ENCODE measurements at places on chromosomes 16 and 17.

GRCh38 chr17:78934681-78935418, 9.7 kb upstream of the TIMP2 start:
- DNase-seq: no peak

DNA sequence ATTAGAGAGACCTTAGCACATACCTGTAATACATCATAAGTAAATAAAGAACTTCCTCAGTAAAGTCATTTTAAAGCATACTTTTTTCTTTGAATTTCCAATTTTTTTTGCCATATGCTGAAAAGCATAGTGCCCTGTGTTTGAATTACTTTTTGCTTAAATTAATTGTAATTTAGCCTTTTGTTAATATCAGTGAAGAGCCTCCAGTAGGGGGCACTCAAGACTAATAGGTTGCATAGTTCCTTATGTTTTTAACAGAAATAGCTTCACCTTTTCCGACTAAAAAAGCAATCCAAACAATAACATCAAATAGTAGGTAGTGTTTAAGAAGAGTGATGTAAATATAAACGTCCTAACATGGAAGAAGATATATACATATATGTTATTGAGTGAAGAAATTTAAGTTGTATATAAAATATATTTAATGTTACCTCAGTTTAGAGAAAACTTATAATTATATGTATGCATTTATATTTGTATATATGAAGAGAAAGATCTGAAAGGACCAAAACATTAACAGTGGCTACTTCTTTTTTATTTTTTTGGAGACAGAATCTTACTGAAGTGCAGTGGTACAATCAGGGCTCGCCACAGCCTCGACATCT, 18.6 kb downstream of the RAD51C start:
- DNase-seq: peak; percentile 1

DNA sequence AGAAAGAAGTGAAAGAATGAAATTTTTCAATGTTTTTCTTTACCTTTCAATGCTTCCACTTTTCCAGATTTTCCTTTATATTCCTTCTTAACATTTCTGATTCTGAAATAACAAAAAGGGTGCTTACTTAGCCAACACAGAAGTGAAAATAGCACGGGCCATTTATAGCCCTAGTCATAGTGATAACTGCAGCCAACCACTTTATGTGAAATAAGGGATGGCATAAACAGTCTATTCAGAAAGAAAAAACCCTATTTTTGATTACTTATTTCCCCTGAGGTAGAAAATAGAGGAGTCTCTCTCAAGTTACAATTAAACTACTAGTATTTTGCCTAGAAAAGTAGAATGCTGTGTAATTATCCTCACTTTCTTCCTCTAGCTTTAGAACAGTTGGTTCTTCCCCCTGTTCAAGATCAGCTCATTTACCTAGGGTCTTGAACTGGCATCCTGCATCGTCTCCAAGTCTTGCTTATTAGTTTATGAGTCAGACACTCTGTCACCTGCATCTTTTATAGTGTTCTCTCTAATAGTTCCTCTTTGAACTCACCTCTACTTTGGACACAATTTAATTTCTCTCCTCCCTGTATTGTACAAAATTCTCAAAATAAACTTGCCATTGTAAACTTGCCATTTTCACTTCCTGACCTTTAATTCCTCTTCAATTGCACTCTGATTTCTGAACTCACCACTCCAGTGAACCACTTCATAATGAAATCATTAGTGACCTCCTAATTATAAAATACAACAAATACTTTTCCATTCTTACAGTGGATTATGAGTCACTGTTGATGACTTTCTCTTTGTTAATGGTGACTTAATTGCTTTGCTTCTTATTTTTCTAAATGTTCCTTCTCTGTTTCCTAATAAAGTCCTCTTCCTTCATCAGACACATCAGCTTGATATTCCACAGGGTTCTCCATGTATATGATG, 23.6 kb downstream of the ABCA6 start:
- no peak for DNase-seq

DNA sequence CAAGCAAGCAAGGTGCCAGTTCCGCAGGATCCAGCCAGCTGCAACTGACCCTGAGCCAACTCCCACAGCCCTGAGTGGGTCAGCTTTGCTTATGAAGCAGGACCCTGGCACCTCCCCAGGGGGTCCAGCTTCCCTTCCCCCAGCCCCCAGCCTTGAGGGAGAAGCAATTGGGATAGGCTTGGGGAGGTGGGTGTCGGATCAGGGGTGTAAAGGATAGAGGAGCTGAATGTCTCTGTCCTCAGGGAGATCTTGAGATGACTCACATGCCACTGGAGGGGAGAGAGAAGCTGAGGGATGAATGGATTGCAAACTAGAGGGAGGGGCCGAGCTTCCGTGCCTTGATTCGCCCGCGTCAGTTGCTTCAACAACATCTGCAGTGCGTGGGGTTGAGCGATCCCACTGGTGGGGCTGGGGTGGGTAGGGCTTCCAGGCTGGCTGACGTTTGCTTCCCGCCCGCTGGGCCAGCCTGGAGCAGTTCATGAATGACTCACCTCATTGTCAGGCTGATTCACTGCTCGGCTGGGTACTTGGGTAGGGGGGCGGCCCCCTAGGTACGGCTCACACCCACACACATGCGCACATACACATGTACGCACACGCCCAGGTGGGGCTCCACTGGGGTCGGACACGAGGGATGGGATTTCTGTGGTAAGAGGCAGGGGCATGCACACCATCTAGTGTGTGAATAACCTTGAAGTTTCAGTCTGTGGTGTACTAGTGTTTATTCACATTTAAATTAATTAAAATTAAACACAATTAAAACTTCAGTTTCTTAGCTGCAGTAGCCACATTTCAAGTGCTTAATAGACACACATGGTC, 3.6 kb upstream of the HROB start:
- DNase-seq: peak; percentile 80

GRCh38 chr17:82294064-82294773, 20.7 kb upstream of the CSNK1D start:
- DNase-seq: no peak

- DNase-seq: no peak
Observed at GRCh38 chr16:2840914-2841313, 10.8 kb downstream of the ZG16B start.

DNA sequence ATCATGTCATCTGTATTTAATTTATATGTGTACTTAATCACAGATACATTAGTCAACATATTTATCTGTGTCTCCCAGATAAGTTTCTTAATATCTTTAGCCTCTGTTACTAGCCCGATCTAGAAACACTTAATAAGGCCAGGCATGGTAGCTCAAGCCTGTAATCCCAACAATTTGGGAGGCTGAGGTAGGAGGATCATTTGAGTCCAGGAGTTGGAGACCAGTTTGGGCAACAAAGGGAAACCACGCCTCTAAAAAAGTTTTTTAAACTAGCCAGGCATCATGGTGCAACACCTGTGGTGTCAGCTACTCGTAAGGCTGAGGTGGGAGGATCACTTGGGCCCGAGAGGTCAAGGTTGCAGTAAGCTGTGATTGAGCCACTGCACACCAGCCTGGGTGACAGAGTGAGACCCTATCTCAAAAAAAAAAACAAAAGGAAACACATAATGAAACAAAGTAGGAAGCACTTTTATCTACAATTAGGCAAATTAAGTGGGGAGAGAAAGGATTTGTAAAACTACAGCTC, 9.4 kb downstream of the SKA2 start:
- DNase-seq: no peak

GRCh38 chr17:58402047-58402446, 15.3 kb downstream of the RNF43 start:
- DNase-seq: no peak

DNA sequence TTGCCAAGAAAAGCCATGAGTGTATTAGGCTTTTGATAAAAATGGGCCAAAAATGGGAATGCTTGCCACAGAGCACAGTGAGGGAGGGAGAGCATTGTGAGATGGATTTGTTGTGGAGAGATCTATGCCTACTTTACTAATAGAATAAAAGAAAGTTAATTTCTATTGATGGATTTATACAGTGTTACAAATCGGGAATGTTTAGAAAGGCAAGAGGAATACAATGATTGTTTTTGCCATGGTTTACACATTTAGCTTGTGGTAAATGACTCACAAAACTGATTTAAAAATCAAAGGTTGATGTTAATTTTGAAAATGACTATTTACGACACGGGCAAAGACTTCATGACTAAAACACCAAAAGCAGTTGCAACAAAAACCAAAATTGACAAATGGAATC, 16.6 kb downstream of the CCL4 start:
- DNase-seq: no peak

GRCh38 chr17:42901535-42902229, 1.1 kb downstream of the G6PC1 start:
- DNase-seq: no peak

DNA sequence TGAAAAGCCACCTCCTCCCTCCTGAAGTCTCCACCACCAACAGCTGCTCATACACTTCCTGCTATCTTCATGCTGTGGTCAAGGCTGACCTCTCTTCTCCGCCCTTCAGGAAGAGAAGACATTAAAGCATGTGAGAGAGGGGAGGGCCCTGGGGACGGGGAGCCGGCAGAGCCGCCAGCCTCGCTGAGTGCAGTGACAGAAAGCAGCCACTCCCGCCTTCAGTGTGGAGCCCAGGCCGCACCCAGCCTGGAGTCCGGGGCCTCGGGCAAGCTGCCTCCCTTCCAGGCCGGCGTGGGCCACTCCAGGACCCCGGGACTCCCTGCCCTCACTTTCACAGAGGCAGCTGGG, 94.7 kb upstream of the TNRC6C start:
- DNase-seq: peak; percentile 15

GRCh38 chr16:23085949-23086348, 63.3 kb downstream of the USP31 start:
- no peak for DNase-seq

DNA sequence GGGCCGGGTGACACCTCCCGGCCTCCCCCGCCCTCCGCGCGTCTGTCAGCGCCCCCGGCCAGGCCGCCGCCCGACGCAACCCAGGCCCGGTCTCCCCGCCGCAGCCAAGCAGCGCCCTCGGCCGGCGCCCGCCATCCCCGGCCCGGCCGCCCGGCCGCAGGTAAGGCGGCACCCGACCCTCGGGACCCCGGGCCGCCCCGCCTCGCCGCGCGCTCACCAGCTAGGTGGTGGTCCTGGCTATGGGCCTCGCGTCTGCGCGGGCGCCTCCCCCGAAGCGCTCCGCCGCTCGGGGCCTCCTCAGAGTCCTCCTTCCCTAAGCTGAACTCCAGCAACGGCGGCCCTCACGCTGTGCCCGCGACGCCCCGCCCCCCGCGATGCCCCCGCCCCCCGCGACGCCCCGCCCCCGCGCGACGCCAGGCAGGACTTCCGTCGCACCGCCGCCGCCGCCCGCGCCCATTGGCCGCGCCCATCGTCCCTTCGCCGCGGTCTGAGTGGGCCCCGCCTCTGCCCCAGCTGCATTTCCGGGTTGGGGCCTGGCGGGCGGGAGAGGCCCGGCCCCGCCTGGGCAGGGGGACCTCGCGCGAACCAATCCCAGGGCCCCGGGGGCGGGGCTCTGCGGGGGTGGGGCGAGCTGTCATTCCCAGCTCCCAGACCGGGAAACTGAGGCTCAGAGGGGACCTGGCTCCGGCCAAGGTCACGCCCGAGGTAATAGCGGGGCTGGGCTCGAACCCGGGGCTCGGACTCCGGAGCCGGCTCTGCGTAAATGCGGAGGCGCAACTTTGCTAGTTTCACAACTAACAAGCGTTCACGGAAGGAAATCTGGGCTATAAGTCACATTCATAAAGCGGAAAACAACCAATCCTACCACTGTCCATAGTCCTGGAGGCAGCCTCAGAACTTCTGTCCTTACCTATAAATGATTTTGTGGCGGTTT, 9.0 kb upstream of the KCTD5 start:
- peak; percentile 81 for DNase-seq

DNA sequence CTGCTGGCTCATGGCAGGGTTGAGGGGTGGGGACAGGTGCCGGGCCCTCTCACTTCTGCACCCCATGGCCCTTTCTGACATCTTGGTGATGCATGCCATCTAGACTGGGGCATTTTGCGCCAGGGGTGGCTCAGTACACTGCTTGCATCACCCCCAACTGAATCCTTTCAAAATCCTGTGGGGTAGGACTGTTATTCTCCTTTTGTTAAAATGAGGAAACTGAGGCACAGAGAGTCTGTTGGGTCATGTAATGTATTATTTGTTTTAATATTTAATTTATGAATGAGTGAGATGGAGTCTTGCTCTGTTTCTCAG, 9.9 kb downstream of the ADCY7 start:
- no peak for DNase-seq

DNA sequence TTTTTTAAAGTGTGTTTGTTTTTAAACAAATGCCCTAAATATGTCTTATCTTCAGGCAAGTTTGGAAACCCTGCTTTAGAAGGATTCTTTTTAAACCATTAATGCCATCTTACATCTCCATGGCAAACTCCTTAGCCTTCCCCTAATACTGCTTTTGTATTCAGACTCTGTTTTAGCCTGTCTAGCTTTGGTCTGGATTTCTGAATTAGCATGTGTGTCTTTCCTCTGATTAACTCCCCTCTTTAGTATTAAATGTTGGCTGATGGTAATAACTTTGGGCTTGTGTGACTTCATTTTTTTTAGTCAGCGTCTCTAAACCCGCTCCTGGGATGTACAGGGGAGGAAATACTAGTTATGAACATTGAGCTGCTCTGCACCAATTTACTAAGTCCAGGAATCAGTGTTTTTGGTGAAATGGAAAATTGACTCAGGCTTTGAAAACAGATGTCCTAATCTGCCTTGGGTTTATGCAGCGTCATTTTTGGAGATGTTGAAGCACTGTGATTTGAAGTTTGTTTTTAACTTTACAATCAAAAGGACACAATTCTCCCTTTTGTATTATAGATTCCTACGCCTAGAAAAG, 22.2 kb downstream of the WIPF2 start:
- no peak for DNase-seq

DNA sequence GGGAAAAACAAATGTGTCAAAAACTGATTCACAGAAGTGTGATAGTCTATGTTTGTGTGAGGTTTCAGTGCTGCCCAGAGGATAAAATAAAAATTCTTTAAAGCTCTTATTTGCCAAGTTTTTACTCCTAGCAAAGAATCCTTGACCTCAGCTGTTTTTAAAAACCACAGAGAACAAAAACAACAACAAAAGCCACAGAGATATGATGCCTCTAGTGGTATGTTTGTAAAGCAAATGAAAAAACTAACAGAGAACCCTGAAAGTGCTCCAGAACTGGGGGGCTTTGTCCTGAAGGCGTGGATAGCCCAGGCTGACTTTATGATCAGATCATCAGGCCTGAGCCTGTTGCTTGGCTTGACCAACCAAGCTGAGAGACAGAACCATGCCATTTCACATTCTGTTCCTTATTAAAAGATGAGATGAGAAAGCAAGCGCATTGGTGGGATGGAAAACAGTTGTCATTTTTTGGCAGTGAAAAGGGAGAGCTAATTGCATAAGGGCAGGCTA, 411.0 kb downstream of the CPPED1 start:
- DNase-seq: no peak

DNA sequence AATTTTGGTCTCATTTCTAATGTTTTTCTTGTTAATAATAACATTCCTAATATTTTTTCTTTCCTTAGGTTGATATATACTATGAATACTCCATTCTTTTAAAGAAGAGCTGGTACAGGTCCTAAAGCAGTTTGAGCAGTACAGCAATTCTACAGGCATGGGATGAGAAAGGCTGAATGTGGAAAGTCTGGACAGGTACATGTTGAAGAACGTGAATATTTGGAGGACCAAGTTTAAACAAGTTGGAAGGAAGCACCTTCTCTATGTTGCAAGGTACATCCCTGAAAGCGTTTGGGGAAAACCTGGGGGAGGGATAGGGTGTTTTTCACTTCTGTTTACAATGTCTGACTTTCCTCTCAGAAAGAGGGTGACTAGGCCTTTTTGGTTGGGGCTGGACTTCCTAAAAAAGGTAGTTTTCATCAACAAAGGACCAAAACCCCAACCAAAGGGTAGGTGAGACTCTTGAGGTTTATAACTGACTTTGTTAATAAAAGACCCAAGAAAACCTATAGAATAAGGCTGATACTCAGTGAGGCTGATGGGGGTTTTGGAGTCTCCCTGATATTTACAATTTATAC, 95.9 kb upstream of the AXIN2 start:
- no peak for DNase-seq

GRCh38 chr16:66950437-66950836, 10.6 kb upstream of the CES3 start:
- no peak for DNase-seq
